ENCODE measurements at places on chromosomes 1 and 21.

- DNase-seq, result no peak
Measured at GRCh38 chr1:111789666-111790316, 34.1 kb downstream of the DDX20 start.

DNA sequence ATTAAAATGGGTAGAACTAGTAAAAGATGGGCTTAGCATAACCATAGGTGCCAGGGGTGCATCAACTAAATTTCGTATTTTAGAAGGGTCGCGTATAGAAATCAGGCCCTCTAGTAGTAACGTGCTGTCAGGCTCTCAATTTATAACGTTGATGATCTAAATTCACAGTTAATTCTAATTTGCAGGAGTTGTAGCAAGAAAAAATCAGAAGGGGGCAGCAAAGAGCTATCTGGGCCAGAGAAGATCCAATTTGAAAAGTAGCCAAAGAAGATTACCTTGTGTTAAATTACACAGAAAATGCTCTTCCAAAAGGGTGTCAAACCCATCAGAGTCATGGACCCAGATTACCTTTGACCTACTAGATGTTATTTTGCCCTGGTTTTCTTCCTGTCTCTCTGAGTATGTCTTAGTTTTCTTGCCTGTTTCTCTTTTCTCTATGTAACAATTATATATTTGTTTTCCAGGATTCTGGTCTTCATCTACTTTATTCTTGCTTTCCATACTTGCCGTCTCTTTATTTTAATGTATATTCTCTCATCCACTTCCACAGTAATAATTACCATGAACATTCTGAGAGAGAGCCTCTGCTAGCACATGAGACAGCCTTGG, 1030.9 kb downstream of the AMY1C start:
- DNase-seq, result peak; percentile 44

- no peak for DNase-seq
Measured at GRCh38 chr1:49183489-49183888, 406.8 kb upstream of the BEND5 start.

GRCh38 chr1:25958465-25958864, 39.4 kb downstream of the PAFAH2 start:
- DNase-seq, result no peak

GRCh38 chr21:43865540-43866259, 677 bp downstream of the AGPAT3 start:
- DNase-seq, result peak; percentile 7

Measured in brain (organoid and tissue), 16 donors.